Stimulated activated CD4-positive, alpha-beta T cell treated with anti-CD3 and anti-CD28 coated beads, Interleukin-12 subunit alpha, Interleukin-12 subunit beta, amount 100 ng/mL, for 4 hours (primary cell): ENCODE measurements at places on chromosomes 4 and X.

DNA sequence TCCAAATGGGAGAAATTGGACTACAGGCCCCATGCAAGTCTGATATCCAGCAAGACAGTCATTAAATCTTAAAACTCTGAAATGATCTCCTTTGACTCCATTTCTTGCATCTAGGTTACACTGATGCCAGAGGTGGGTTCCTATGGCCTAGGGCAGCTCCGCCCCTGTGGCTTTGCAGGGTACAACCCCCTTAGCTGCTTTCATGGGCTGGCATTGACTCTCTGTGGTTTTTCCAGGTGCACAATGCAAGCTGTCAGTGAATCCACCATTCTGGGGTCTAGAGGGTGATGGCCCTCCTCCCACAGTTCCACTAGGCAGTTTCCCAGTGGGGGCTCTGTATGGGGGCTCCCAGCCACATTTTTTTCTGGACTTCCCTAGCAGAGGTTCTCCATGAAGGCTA is 228.5 kb upstream of the ADAMTS3 start:
- no peak for DNase-seq

DNA sequence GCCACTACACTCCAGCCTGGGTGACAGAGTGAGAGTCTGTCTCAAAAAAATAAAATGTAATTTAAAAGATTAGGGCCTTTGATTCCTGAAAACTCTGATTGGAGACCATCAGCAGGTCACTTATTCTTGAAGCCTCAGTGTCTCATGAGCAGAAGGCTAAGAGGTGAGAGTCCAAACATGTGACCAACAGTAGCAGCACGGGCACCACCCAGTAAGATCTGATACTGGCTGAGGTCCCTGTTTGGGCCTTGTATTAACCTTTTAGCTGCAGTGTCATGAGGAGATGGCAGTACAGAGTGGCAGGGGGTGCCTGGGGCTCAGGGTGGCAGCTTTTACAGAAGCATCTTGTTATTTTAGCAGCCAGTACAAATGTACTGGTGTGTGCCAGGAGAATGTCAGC is 89.3 kb downstream of the FHDC1 start:
- no peak for DNase-seq

DNA sequence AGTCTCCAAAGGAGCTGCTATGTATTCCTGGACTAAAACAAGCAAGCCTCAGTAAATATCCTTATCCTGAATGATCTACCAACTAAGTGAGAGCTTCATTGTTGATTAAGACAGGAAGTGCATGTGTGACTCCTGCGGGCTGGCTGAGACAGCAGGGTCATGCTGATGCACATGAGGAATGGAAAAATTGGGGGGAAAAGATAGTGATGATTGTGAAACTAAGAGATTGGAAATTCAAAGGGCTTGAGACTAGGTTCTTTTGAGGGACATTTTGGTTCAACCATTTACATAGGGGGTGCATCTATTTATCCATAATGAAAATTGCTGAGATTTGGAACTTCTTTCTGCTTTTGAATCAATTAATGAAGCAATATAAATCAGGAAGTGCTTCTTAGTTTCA is 61.1 kb upstream of the C1QTNF7 start:
- DNase-seq, result no peak

- DNase-seq, result no peak
These were observed 219.4 kb upstream of the LNX1 start for GRCh38 chr4:53810643-53811042.

GRCh38 chr4:145878501-145879435 is 59.9 kb downstream of the ZNF827 start:
- DNase-seq, result no peak

- no peak for DNase-seq
These were observed 80.8 kb downstream of the GK start for GRCh38 chrX:30733852-30734660.

- no peak for DNase-seq
These were observed 1.2 kb upstream of the TMEM47 start for GRCh38 chrX:34658326-34658725.

DNA sequence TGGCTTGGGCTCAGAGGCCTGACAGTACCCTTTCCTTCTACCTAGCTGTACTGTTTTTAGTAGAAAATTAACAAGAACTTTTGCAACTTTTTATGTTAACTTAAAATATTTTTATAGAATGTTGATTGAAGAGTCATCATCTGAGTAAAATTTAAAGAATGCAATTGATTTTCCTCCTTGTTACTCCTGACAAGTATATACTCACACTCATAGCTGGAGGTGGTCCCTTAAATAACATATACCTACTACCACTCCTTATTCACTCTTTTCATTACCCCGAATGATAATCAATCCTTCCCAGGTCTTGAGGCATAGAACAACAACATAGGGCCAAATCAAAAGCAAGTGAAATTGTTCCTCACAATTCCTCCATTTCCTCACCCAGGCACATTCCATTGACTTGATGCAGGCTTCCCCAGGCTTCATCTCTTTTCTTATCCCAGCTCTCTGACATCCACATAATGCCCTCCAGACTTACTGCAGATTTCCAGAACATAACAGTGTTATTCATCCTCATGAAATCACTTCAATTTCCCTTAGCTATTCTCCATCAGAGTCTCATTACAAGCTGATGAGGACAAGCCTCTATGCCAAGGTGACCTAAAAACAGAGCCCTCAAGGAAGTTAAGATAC is 73.2 kb upstream of the ANXA10 start:
- DNase-seq, result no peak

DNA sequence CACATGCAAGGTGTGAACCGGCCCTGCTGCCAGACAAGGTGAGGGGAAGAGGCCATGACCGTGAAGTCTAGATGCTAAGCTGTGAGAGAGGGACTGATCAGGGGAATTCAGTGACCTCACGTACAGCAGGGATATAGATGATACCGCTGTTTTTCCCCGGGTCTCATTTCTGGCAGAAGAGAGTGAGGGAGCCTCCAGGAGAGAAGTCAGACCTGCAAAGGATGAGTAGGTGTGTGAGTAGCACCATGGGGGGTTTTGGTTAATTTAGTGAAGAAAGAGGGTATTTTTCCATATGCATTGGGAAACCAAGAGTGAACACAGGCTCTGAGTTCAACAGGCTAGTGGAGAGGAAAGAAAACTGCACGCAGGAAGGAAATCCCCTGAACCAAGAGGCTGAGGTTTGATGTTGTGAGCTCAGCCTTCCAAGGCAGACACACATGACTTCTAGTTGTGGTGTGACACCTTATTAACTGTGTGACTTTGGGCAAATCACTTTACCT is 127.6 kb upstream of the GATB start:
- DNase-seq, result no peak

GRCh38 chrX:150238632-150239382 is 124.3 kb upstream of the MAMLD1 start:
- no peak for DNase-seq

GRCh38 chrX:45258731-45259402 is 58.2 kb upstream of the DIPK2B start:
- DNase-seq, result no peak

- DNase-seq, result no peak
These were observed 45.1 kb downstream of the JADE3 start for GRCh38 chrX:46957297-46957696.

GRCh38 chrX:29447867-29448266 is 767.5 kb upstream of the MAGEB2 start:
- DNase-seq, result no peak

- no peak for DNase-seq
These were observed 2185.9 kb upstream of the TENM3 start for GRCh38 chr4:180057299-180057721.

DNA sequence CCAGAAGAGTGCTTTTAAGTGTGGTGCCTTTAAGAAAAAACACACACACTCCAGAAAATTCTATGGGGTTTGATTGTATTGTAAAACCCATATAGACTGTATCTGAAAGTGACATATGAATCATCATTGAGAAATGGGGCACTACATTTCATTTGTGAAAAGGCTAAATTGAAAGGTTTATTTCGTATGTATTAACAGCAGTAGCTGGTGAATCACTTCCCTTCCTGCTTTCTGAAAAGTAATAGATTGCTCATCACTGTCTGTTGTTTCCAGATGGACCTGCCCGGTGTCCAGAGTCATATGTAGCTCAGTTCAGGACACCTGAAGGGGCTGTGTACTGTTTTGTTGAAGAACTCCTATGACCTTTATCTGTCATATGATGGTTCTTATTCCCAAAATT is 28.1 kb upstream of the HPRT1 start:
- DNase-seq, result no peak

DNA sequence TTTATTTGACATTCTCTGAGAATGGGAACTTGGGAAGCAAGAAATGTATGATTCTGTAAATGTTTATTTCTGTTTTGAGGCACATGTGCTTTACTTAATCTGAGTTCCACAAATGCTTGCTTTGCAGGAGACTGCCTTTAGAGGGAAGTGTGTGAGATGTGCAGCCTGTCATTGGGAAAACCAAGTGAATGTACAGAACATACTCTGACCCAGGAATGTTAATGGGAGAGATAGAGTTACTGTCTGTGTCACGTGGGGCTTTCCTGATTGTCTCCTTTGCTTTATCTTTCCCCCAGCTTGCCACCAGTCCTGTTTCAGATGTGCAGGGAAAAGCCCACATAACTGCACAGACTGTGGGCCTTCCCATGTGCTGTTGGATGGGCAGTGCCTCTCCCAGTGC is 218.6 kb upstream of the ANXA3 start:
- DNase-seq, result no peak

DNA sequence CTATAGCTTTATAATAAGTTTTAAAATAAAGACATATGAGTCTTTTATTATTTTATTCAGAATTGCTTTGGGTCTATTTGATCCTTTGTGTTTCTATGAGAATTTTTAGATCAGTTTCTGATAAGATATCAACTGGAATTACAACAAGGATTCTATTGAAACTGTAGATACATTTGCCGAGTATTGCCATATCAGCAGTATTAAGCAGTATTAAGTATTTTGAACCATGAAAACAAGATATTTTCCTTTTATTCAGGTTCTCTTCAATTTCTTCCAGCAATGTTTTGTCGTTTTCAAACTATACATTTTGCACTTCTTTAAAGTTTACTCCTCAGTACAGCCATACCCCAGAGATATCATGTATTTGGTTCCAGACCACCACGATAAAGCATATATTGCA is 598.8 kb downstream of the DACH2 start:
- no peak for DNase-seq

- DNase-seq, result no peak
These were observed 47.8 kb downstream of the ZCCHC13 start for GRCh38 chrX:74351760-74352159.

DNA sequence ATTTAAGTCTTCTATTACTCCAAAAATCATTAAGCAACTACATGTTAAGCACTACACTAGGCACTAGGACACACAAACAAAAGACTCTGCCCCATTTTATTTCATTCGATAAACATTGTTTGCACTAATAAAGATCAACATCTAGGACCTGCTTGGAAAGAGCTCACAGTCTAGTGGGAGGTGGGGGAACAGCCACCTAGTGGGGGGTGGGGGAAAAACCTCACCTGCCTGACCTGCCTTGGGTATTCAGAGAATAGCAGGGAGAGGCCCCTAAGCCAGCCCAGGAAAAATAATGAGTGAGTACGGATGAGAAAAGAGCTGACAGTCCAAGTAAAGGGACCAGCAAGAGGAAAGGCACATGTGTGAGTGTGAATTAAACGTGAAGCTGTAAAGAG is 52.2 kb downstream of the PRDM5 start:
- no peak for DNase-seq

GRCh38 chr4:115484479-115484878 is 371.1 kb upstream of the NDST4 start:
- no peak for DNase-seq

DNA sequence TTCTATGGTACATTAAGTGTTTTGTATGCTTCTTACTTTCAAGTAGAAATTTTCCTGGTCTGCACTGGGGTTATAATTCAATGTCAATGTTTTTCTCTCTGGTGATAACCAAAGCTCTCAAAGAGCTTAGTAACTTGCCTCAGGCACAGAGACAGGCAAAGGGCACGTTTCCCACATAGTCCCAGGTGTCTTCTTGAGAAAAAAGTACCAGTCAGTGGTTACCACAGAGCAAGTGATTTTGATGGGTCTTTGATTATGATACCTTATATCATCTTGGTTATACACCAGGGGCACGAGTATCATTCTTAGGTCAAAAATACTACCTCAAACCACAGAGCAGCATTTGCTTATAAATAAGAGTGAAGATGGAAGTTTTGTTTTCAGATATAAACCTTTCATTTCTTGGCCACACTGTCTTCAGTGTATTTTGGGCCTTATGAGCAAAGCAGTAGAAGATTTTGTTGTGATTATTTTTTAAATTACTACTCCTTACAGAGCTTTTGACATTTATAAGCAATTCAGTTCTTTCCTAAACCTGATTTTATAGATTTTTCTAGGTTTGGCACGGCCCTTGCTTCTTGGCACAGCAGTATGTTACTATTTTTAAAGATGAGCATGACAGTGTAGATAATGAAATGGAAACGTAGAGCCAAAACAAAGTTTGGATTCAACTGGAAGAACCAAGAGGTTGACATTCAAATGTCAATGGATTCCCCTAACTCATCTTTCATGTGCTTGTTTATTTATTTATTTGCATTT is 85.3 kb upstream of the TLL1 start:
- no peak for DNase-seq

DNA sequence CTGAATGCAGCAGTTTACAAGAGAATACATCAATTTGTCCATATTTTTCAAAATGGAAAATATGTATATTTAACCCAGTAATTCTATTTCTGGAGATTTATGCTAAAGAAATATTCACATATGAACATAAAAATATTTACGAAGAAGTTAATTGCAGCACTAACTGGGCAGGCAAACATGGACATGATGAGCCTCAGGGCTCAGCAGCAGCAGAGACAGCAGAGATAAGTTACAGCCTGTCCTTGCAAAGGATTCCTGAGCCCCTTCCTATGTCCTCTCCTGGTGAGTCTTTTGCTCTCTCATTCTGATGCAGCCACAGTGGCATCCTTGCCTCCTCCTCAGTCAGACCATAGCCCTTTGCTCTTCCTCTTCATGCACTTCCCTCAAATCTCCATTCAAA is 680.6 kb upstream of the CPEB2 start:
- DNase-seq, result no peak

GRCh38 chr4:7365462-7366179 is 69.1 kb downstream of the PSAPL1 start:
- no peak for DNase-seq

- no peak for DNase-seq
These were observed 52.9 kb downstream of the ARHGAP24 start for GRCh38 chr4:85527815-85528214.

DNA sequence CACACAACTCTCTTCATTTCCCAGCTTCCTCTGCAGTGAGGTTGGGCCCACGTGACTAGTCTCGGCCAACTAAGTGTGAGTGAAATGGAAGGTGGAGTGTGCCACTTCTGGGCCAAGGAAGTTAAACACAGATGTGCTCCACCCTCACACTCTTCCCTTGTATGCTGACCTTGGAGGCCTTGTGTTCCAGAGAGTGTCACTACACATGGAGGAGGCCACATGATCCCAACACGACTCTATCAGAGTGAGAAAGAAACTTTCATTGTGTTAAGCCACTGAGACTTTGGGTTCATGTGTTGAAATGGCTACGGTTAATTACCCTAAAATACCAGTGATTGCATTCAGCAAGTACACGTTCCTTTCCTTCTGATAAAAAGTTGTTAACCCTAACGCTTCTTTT is 55.1 kb downstream of the TBC1D9 start:
- no peak for DNase-seq

- DNase-seq, result no peak
These were observed 90.0 kb upstream of the ADRA2C start for GRCh38 chr4:3676196-3676595.

- no peak for DNase-seq
These were observed 144.8 kb upstream of the UNC5C start for GRCh38 chr4:95693594-95693993.

- no peak for DNase-seq
These were observed 115.5 kb downstream of the FNIP2 start for GRCh38 chr4:158884280-158884679.

- no peak for DNase-seq
These were observed 341.8 kb upstream of the GALNT7 start for GRCh38 chr4:172826861-172827260.

GRCh38 chr4:100060765-100061416 is 110.8 kb upstream of the H2AZ1 start:
- DNase-seq, result no peak
